Stimulated activated CD4-positive, alpha-beta T cell treated with anti-CD3 and anti-CD28 coated beads, Interleukin-12 subunit alpha, Interleukin-12 subunit beta, amount 100 ng/mL, for 24 hours (primary cell): ENCODE measurements at places on chromosomes 1 and 21.

GRCh38 chr1:155984341-155984740 is 6.0 kb upstream of the ARHGEF2 start:
- DNase-seq, result no peak

DNA sequence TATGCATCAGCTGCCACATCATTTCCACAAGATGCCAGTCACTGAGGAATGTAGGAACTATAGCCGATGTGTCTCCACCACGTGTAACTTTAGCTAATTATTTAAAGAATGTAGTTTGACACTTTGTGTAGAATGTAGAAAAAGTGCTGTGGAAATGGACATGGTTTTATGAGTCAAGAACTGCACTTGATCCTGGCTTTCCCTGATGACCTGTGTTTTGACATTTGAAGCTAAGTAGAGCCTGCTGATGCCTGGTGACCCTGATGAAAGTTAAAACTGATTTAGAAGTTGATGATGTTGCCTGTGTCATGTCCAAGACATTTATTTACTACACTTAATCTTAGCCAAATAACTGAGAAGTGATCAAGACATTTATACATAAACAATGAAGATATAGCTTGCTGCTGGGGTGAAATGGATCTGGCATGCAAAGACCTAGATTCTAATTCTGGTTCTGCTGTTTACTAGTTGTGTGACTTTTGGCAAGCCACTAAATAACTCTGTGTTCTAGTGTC is 4.4 kb upstream of the OSBPL9 start:
- no peak for DNase-seq

DNA sequence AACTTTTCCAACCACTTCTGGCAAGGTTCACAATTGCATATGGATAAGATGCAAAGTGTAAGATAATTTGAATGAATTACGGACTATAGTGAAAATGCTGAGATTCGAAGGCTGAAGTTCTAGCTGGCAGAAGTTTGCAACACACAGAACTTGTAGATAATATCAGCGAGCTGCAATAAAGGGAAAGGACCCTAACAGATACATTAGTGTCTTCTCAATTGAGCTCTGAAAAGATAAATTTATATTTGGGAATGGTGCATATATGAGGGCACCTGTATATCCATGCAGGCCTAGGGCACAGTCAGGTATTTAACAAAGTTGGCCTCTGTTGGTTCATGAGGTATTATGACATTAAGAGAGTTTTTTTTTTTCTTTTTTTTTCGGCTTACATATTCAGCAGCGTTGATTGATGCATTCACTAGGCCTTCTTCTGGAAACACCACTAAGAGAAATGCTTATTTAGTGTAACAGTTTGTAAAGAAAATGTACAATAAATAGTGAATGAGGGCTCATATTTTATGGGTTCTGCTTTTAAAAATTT is 2.2 kb downstream of the NFIA start:
- no peak for DNase-seq

DNA sequence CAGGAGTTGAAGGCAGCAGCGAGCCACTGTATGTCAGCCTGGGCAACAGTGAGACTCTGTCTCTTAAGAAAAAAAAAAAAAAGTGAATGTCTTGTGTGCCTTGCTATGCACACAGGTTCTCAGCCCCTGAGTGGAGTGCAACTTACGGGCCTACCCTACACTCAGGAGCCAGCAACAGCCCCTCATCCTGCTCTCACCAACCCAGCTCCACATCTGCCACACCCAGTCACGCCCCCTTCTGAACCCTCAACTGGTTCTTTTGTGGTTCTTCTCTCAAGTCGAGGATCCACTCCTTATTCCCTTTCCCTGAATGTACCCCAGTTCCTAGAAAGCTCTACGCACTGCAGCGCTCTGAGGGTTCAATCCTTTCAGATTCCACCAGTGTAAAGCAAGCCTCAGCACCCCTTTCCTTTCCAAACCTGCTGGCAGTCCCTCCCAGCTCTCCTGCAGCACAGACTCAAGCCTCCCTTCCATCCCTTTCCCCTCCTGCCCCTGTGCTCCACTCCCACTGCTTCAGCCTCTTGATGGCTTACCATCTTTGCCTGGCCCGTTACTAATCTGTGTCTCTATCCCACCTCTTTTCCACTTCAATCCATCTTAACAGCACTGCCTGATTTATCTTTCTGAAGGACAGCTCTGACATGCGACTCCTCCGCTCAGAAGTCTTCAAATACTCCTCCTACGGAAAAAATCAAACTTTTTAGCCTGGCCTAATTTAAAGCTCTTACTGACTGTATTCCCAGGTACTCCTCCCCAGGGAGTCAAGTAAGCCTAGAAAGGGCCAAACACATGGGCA is 38.1 kb downstream of the GNB1 start:
- no peak for DNase-seq
